Neuronal stem cell (in vitro differentiated cells): ENCODE measurements at places on chromosomes 7 and 10.

GRCh38 chr10:5254488-5254887 is 57.9 kb downstream of the AKR1C4 start:
- no peaks in the 10 kb centered on the region for H3K36me3 ChIP-seq

- DNase-seq: no peak
- H3K4me1 ChIP-seq: no peaks in the 10 kb centered on the region
- no peak overlapping the region for H3K4me3 ChIP-seq
- H3K36me3 ChIP-seq: peaks cover 4% of the 10 kb centered on the region
- no peaks in the 10 kb centered on the region for H3K27me3 ChIP-seq
These were observed 8.6 kb downstream of the KNDC1 start for GRCh38 chr10:133168617-133169031.

DNA sequence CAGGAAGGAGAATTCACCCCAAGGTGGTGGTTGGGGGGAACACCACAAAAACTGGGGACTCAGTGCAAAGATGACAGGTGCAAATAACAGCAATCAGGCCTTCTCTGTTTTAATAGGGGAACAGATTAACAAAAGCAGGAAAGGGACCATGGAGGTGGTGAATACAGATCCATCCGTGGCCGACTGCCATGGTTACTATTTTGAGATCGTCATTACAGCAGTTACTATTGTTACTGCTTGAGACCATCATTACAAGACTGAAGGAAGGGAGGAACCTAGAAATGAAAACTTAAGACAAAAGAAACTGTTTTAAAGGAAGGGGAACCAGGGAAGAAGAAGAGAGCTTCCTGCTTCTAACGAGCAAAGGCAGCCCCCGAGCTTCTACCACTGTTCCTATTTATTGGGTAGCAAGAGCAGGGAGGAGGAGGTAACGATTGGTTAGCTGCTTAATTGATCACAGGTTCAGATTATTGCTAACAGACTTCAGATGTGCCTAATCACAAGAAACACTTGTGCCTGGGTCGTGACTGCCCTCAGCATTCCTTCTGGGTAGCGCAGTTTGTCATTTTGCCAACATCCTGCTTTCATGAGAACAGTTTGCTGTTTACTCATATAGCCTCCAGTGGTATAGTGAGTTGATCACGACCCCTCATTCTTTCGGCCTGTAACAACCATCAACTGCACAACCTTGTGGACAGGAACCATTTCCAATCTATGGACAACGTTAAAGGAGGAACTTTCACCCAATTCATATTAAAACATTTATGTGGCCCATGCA is 216.3 kb downstream of the CHCHD3 start:
- no peak overlapping the region for H3K4me3 ChIP-seq
- no peaks in the 10 kb centered on the region for H3K27me3 ChIP-seq
- no peak for DNase-seq
- H3K4me1 ChIP-seq: peaks cover 9% of the 10 kb centered on the region

GRCh38 chr7:121547544-121548092 is 151.5 kb upstream of the FAM3C start:
- no peak overlapping the region for H3K4me3 ChIP-seq
- H3K27ac ChIP-seq: no peak overlapping the region
- no peaks in the 10 kb centered on the region for H3K36me3 ChIP-seq
- H3K4me1 ChIP-seq: no peaks in the 10 kb centered on the region

DNA sequence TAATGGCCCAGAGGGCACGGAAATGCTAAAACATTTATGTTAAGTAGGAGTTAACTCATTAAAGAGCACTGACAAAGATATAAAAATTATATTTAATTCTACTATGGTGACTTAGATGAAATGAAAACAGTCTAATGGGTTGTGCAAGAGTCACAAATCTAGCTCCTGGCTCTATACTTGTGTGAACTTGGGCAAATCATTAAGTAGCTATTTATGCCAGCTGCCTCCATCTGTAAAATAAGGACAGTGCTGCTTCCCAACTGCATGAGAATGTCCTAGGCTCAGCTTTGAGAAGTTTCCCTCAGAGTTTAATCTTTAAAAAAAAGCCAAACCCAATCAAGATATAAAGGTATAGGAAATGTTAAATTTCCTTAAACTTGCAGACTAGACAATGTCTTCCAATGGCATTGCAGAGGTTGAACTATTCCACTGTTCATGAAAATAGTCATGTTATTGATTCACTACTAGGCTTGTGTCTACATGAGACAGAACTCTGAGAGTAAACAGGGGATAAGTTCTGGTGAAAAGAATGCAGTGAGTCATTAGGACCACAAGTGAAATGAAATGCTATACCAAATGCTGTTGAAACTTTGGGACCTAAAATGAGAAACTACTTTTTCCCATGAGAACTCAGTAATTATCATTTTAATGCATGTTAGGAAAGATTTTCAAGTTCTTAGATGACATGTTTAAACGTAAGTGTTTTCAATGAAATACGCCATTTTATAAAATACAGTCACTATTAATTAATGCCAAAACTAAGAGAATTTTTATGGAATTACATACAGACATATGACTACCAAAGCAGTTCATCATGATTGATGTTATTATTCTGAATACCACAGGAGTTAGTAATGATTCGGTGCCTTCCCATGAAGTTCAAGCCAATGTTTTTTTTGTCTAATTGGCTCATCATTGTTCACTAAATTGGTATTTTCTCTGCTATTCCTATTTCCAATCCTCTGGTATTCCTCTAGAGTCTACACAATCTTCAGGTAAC is 84.2 kb downstream of the CDK6 start:
- H3K4me3 ChIP-seq: no peak overlapping the region
- no peak overlapping the region for H3K27ac ChIP-seq
- no peaks in the 10 kb centered on the region for H3K27me3 ChIP-seq
- no peaks in the 10 kb centered on the region for H3K36me3 ChIP-seq
- H3K4me1 ChIP-seq: no peaks in the 10 kb centered on the region

- H3K27me3 ChIP-seq: no peaks in the 10 kb centered on the region
- DNase-seq: no peak
- no peak overlapping the region for H3K27ac ChIP-seq
- no peaks in the 10 kb centered on the region for H3K36me3 ChIP-seq
- H3K4me3 ChIP-seq: no peak overlapping the region
- H3K4me1 ChIP-seq: no peaks in the 10 kb centered on the region
These were observed 735.1 kb downstream of the TYW1 start for GRCh38 chr7:67731704-67732103.

DNA sequence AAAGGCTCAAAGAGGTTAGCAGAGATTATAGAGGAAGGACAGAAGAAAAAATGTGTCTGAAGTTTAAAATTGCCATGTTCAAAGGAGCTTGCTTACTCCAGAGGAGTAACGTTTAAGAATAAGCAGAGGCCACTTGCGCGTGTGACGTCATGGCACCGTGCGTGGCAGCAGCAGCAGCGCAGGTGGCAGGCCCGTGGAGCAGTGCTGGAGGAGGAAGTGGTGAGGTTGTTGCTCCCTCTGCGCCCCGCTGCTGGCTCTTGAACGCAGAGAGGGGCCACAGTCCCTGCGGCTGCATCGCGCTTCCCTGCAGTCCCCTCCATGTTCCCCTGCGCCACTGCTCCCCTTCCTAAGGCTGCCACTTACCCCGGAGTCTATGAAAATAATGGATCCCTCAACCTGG is 37.5 kb downstream of the GDI2 start:
- H3K27ac ChIP-seq: no peak overlapping the region
- peaks cover 97% of the 10 kb centered on the region for H3K36me3 ChIP-seq
- no peaks in the 10 kb centered on the region for H3K4me1 ChIP-seq
- DNase-seq: no peak

DNA sequence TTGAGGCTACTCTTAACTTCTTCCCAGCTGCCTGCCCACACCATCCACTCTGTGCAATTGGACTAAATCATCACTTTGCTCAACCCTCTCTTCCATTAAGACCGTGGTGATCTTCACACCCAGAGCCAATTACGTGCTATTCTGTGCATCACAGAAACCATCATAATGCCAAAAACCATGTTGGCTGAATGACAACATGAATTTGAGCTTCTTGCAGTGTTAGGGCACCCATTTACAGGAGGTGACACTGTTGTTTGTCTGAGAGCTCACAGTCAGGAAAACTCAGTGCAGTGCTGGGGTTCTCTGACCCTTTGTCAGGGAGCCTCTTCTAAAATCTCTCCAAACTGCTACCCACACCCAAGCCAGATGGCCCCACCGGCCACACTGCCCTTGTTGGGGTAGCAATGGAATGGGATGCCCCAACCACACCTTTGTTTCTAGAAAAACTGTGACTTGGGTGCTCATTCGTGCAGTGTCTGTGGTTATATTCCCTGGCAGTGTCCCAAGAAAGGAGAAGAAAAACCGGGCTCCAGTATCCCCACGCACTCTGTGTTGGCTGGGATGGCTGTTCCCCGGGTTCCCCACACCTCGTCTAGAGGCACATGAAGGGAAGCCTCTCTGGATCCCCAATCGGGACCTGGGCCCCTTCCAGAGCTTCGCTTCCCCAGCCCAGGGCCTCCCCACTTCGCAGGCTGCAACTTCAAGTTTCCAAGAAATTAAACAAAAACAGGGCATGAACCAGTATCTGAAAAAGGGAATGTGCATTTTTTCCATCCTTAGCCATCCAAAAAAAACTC is 2.0 kb upstream of the TNS3 start:
- H3K27me3 ChIP-seq: peaks cover 4% of the 10 kb centered on the region
- H3K36me3 ChIP-seq: no peaks in the 10 kb centered on the region
- no peak overlapping the region for H3K4me3 ChIP-seq
- DNase-seq: no peak

GRCh38 chr10:27743012-27743876 is 2.4 kb downstream of the MKX start:
- H3K27ac ChIP-seq: no peak overlapping the region
- H3K36me3 ChIP-seq: no peaks in the 10 kb centered on the region
- H3K4me1 ChIP-seq: peaks cover 18% of the 10 kb centered on the region
- no peak for DNase-seq
- peak overlapping the region; percentile 56 for H3K4me3 ChIP-seq

DNA sequence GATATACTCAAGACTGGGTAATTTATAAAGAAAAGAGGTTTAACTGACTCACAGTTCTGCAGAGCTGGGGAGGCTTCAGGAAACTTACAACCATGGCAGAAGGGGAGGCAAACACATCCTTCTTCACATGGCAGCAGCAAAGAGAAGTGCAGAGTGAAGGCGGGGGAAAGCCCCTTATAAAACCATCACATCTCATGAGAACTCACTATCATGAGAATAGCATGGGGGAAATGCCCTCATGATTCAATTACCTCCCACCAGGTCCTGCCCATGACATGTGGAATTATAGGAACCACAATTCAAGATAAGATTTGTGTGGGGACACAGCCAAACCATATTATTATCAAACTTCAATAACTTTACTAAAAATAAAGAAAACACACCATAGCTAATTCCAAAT is 30.4 kb upstream of the JAZF1 start:
- no peak overlapping the region for H3K4me3 ChIP-seq
- no peaks in the 10 kb centered on the region for H3K27me3 ChIP-seq
- H3K36me3 ChIP-seq: no peaks in the 10 kb centered on the region
- no peak for DNase-seq
- H3K27ac ChIP-seq: no peak overlapping the region

DNA sequence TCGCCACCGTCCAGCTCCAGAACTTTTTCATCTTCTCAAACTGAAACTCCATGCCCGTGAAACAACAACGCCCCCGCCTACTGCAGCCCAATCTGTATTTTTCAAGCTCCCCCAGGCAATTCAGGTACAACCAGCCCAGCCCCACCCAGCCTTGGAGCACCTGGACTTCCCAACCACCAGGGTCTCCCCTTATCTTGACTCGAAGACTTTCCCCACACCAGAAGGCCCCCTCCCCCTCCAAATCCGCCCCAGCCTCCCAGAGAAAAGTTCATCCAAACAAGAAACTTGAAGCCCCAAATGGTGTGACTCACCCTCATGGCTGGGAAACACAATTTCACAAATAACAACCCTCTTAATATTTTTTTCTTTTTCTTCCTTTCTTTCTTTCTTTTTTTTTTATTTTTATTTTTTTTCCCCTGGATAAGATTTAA is 10.6 kb downstream of the ZCCHC24 start:
- H3K27me3 ChIP-seq: no peaks in the 10 kb centered on the region
- peaks cover 14% of the 10 kb centered on the region for H3K4me1 ChIP-seq
- no peak for DNase-seq
- H3K27ac ChIP-seq: no peak overlapping the region
- no peak overlapping the region for H3K4me3 ChIP-seq

DNA sequence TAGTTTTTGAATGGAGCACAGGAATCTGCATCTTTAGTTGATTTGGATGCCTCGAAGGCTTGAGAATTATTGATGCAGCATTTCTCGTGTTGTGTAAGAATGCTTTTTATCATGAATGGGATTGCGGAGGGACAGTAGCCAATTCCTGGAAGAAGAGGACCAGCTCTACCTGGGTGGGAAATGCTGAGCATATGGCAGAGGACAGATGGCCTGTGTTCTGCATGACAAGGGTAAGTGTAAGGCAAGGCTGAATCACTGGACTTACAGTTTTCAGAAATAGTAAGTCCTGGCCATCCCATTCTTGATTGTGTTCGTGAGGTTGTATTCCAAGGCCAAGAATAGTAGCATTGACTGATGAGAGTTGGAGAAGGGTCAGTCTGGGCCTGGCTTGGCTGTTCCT is 15.9 kb downstream of the RP9 start:
- peaks cover 21% of the 10 kb centered on the region for H3K36me3 ChIP-seq
- H3K4me3 ChIP-seq: no peak overlapping the region
- no peak for DNase-seq
- H3K4me1 ChIP-seq: no peaks in the 10 kb centered on the region

GRCh38 chr7:101294039-101294831 is 27.4 kb downstream of the IFT22 start:
- no peak overlapping the region for H3K4me3 ChIP-seq
- H3K27me3 ChIP-seq: no peaks in the 10 kb centered on the region
- H3K27ac ChIP-seq: no peak overlapping the region
- DNase-seq: no peak
- peaks cover 6% of the 10 kb centered on the region for H3K4me1 ChIP-seq
